ENCODE measurements at places on chromosomes 1 and 21.

DNA sequence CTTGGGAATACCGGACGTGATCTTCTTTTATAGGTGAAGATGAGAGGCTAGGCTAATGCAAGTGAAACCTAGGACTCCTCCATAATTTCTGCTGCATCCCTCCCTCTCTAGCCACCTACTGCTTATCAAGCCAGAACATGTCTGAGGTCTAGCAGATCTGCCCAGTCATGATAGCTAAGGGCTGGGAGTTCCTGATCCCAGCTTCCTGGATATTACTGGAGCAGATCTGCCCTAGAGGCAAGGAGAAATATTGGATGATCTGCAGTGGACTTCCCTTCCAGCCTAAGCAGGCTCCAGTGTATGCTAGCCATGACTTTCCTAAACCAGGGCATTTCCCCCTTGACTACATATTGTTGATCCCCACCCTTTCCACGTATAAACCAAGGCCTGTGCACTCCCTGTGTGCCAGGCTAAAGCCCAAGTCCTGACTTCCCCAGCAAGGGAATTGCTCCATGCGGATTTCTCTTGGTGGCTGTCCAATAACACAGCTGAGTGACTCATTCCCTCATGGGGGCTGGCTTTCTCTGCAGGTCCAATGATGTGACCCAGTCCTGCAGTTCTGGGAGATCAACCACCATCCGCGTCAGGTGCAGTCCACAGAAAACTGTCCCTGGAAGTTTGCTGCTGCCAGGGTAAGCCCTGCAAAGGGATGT is 15.5 kb upstream of the SARS1 start:
- DNase-seq: no peak

- no peak for DNase-seq
These were observed 51.7 kb downstream of the ABCA4 start for GRCh38 chr1:94068999-94069918.

GRCh38 chr21:17461014-17461413 is 51.8 kb upstream of the CXADR start:
- DNase-seq: no peak

- DNase-seq: no peak
These were observed 377.2 kb downstream of the SEC16B start for GRCh38 chr1:177592624-177593023.

Data from CD4-positive, alpha-beta T cell treated with Interleukin-4 for 4 hours (primary cell).